ENCODE measurements at places on chromosomes 4 and X. TPM values are rescaled to one million over a fixed set of nuclear protein-coding genes. Genes with fewer than 3 reads are reported as not detected.

Gene UCHL1
- total RNA-seq = 1,154 TPM

Gene P2RY4
- not detected for total RNA-seq

DNA sequence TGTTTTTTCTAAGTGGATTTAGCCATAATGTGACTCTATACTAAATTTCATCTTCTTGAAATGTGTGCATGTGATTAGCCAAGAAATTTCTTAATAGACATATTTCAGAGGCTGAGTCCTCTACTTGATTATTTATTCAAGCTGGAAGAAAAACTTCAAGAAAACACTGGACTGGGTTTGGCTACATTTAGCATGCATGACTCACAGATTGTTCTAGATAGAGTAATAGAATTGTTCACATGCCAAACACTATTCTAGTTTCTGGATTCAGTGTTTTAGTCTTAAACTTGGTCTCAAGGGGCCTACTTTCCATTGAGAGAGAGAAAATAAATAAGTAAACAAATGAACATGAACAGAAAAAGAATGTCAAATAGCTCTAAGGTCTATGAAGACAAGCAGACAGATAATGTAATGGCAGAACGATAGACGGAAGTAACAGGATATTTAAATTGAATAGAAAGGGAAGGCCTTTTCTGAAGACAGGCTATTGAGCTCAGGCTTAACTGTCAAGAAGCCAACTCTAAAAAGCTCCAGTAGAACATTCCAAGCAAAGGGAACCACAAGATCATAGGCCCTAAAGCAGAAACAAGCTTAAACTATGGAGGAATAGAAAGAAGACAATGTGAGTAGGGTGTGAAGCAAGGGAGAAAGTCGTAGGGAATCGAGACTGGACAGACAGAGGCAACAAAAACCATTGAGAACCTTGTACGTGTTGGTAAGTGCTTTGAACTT is 104.6 kb downstream of the TMEM144 start:
- peak overlapping the region; percentile 98 for H3K27ac ChIP-seq
- peak; percentile 97 for DNase-seq
- no peak overlapping the region for H3K4me3 ChIP-seq
- no peaks in the 10 kb centered on the region for H3K36me3 ChIP-seq
- peaks cover 20% of the 10 kb centered on the region for H3K4me1 ChIP-seq

GRCh38 chrX:96611619-96612362 is 72.9 kb upstream of the DIAPH2 start:
- no peaks in the 10 kb centered on the region for H3K36me3 ChIP-seq
- no peaks in the 10 kb centered on the region for H3K4me1 ChIP-seq
- no peak overlapping the region for H3K27ac ChIP-seq
- no peaks in the 10 kb centered on the region for H3K27me3 ChIP-seq
- H3K4me3 ChIP-seq = no peak overlapping the region

- H3K27ac ChIP-seq = no peak overlapping the region
- H3K36me3 ChIP-seq = no peaks in the 10 kb centered on the region
- H3K4me3 ChIP-seq = no peak overlapping the region
- no peaks in the 10 kb centered on the region for H3K4me1 ChIP-seq
- H3K27me3 ChIP-seq = no peaks in the 10 kb centered on the region
Measured at GRCh38 chr4:174919886-174920423, 1.8 kb downstream of the ADAM29 start.

- no peaks in the 10 kb centered on the region for H3K27me3 ChIP-seq
- H3K4me3 ChIP-seq = no peak overlapping the region
- no peak for DNase-seq
Measured at GRCh38 chr4:56086561-56086960, 137.8 kb downstream of the CEP135 start.
